Suprapubic skin (tissue), 4 donors: ENCODE measurements at places on chromosomes 11 and 22.

- H3K4me3 ChIP-seq: no peak overlapping the region
- no peaks in the 10 kb centered on the region for H3K27me3 ChIP-seq
- DNase-seq: no peak
- H3K27ac ChIP-seq: no peak overlapping the region
- peaks cover 17% of the 10 kb centered on the region for H3K4me1 ChIP-seq
These were observed 35.3 kb downstream of the GALNT18 start for GRCh38 chr11:11586465-11586864.

DNA sequence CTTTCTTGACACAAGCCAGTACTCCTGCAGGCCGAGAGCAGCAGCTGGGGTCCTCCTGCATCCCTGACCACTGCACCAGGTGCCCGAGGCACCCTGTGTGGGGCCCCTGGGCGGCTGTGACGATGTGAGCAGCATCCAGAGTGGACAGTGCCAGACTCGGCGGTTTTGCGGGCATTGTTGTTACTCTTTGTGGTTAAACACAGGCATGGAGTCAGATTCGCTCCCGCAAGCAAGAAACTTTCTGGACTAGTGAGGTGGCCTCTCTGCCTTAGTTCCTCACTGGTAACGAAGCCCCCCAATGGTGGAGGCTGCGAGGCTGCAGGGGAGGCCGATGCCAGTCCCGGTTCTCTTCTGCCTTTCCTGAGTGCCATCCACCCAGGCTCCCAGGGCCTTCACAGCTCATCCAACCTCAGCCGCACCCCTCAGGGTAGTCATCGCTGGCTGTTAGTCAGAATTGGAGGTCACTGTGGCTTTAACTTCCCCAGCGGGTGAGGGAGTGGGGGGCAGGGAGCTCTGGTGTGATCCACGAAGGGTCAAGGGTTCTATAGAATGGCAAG is 3.7 kb upstream of the CLDN5 start:
- peaks cover 18% of the 10 kb centered on the region for H3K4me1 ChIP-seq
- no peak overlapping the region for H3K4me3 ChIP-seq
- H3K36me3 ChIP-seq: no peaks in the 10 kb centered on the region

DNA sequence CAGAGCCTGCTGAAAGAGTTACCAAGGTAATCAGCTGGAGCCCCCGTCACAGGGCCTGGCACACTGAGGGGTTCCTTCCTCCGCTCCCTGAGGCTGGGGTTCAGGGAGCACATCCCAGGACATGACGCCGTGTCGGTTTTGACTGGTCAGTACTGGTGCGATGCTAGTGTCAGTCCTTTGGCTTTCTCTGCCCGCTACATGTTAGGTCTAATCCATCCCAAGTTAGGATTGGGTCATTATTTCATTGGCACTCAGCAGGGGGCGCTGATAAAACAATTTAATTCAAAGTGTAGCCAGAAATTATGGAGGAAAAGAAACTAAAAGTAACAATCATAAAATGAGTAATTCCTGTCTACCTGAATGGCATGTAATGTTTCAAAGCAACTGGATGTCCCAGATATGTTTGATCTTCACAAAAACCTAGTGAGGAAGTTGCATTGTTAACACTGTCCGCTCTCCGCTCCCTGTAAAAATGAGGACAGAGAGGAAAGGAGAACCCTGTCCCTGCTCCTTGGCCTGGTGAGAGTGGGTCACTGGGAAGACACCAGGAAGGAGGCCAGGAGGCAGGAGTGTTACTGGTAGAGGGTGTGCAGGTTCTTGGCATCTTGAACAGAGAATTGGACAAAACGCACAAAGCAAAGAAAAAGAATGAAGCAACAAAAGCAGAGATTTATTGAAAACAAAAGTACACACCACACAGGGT is 27.1 kb downstream of the TSKU start:
- H3K27me3 ChIP-seq: no peaks in the 10 kb centered on the region
- H3K27ac ChIP-seq: peak overlapping the region; percentile 10

DNA sequence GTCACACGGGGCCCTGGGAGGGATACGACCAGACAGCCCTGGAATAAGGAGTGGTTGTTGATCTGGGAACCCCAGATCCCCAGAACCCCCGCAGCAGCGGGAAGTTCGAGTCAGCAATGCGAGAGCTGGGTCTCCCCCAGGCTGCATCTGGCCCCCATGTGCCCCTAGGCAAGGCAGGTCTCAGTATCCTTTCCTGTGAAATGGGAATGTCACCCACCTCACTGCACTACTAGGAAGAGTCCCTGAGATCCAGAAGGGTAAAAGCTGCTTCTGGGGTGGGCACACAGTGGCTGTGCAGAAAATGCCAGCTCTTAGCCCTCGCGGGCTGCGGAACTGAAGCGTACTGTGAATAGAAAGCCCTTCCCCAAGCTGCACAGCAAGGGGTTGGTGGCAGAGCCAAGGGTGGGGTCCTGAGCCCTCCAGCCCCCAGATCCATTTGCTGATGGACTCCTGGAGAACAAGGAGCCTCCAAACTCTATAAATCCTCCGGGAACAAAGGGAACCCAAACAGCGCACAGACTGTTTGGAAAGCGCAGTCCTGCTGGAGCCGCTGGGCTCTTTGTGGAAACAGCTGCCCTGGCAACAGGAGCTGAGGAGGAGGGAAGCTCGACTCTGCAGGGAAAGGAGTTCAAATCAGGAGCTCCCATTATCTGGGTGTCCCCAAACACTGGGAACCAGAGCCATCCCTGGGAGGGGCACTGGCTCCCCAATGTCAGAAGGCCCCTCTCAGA is 68.2 kb upstream of the SHISAL1 start:
- peaks cover 30% of the 10 kb centered on the region for H3K27me3 ChIP-seq
- no peak overlapping the region for H3K4me3 ChIP-seq
- H3K36me3 ChIP-seq: no peaks in the 10 kb centered on the region
- H3K4me1 ChIP-seq: no peaks in the 10 kb centered on the region

DNA sequence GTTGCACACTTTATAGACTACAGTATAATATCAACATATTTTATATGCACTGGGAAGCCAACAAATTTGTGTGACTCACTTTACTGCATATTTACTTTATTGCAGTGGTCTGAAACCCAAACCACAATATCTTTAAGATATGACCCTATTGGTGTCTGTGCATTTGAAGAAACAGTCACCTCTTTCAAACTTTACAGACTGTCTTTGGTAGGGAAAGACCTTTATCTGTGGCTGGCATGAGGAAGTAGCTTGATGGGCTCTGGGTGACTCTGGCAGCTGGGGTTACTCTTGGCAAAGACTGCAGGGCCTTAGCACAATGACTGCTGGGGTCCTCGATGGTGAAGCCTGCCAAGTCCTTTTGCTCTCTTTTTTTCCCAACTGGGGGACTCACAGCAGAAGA is 21.3 kb upstream of the ABTB2 start:
- H3K27ac ChIP-seq: no peak overlapping the region
- DNase-seq: no peak
- H3K4me1 ChIP-seq: no peaks in the 10 kb centered on the region
- no peaks in the 10 kb centered on the region for H3K36me3 ChIP-seq
- no peaks in the 10 kb centered on the region for H3K27me3 ChIP-seq
- no peak overlapping the region for H3K4me3 ChIP-seq
